Stimulated activated CD4-positive, alpha-beta T cell treated with anti-CD3 and anti-CD28 coated beads, Interleukin-1b, Interleukin-23, amount 100 ng/mL, for 1 hour (primary cell): ENCODE measurements at places on chromosomes 16 and 17.

GRCh38 chr16:4937782-4938682 is 1.1 kb upstream of the PPL start:
- no peak for DNase-seq

DNA sequence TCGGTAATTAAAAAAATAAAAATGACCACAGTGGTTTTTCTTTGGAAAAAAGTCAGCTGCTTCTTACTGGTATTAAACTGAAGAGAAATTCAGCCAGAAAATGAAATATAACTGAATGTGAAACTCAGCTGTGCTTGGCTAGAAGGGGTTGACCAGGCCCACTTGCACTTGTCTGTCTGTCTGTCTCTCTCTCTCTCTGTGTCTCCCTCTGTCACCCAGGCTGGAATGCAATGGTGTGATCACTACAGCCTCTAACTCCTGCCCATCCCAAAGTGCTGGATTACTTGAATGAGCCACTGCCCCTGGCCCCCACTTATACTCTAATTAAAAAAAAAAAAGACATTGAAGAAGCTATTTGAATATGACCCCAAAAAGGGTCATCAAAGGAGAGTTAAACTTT is 17.3 kb upstream of the AKAP1 start:
- DNase-seq, result no peak

DNA sequence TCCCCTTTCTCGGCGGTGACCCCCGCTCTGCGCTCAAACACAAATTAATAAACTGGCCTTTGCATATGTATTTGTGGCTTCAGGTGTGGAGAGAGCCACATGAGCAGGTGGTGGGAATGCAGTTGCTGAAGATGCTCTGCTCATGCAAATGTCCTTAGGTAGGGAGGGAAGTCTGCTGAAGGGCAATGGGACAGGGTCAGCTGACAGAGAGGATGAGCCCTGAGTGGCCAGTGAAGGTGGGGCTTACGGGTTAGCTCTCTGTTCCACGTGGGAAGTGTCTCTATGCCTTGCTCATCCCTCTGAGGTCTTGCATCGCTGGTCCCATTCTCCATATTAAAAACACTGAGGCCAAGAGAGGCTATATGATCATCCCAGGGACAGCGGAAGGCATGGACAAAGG is 74.2 kb upstream of the CCL1 start:
- DNase-seq, result no peak

GRCh38 chr17:59230764-59231163 is 10.5 kb downstream of the GDPD1 start:
- no peak for DNase-seq

DNA sequence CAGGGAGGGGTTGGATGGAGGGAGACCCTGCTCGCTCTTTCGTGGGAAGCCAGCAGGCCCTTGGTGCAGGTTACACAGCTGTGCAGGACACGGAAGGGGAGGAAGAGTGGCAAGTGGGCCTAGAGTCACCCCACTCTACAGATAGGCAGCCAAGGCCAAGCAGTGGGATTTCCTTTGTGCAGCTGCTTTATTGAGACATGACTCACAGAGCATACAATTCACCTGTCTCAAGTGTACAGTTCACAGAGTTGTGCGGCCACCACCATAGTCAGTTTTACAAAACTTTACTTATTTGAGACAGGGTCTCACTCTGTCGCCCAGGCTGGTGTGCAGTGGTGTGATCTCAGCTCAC is 91.2 kb upstream of the CIBAR2 start:
- no peak for DNase-seq

- no peak for DNase-seq
Measured at GRCh38 chr17:48442819-48443218, 12.8 kb upstream of the SKAP1 start.

- no peak for DNase-seq
Measured at GRCh38 chr17:79844869-79845600, 5.8 kb upstream of the CBX4 start.

DNA sequence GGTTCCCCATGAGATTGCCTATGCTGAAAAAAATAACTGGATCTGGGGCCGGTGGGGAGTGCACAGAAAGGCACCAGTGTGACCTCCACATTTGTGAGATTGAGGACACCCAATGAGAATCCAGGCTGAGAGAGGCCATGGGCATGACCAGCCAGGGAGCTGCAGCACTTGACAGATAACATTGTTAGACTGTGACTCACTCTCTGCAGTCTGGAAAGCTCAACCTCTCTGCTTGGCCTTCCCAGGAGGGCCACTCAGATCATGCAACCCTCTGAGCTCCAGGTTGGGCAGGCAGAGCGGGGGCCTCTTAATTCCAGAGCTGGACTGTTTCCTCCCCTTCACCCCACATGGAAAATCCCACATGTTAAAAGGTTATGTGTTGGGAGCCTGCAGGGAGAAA is 30.1 kb downstream of the FZD2 start:
- DNase-seq, result no peak

GRCh38 chr16:386641-387156 is 4.9 kb upstream of the PGAP6 start:
- no peak for DNase-seq

GRCh38 chr17:65588181-65588808 is 26.8 kb upstream of the AXIN2 start:
- DNase-seq, result no peak

GRCh38 chr16:5510819-5511370 is 413.3 kb upstream of the EEF2KMT start:
- no peak for DNase-seq

GRCh38 chr17:17062866-17063265 is 20.6 kb downstream of the MPRIP start:
- no peak for DNase-seq

DNA sequence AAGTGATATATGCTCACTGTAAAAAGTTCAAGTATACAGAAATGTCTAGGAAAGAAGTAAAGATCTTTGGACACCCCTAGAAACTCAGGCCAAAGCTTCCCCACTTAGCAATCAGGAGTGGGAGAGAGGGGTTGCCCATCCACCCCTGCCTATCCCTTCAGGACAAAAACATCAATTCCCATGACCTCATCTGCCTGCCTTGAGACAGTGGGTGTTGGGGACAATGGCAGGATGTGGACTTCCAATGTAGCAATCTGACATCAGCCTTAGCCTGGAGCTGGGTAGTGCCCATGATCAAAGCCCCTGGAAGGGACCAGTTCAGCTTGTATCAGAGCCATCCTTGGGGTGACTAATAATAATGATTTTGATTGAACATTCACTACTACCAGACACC is 18.1 kb downstream of the ITPRIPL2 start:
- no peak for DNase-seq

GRCh38 chr16:68005211-68005610 is 5.9 kb upstream of the DPEP2 start:
- DNase-seq, result no peak

GRCh38 chr17:79979816-79980215 is 55.9 kb downstream of the TBC1D16 start:
- DNase-seq, result no peak

GRCh38 chr16:12240036-12240435 is 263.5 kb downstream of the SNX29 start:
- DNase-seq, result no peak

- DNase-seq, result no peak
Measured at GRCh38 chr17:8746501-8747236, 2.0 kb upstream of the CCDC42 start.

DNA sequence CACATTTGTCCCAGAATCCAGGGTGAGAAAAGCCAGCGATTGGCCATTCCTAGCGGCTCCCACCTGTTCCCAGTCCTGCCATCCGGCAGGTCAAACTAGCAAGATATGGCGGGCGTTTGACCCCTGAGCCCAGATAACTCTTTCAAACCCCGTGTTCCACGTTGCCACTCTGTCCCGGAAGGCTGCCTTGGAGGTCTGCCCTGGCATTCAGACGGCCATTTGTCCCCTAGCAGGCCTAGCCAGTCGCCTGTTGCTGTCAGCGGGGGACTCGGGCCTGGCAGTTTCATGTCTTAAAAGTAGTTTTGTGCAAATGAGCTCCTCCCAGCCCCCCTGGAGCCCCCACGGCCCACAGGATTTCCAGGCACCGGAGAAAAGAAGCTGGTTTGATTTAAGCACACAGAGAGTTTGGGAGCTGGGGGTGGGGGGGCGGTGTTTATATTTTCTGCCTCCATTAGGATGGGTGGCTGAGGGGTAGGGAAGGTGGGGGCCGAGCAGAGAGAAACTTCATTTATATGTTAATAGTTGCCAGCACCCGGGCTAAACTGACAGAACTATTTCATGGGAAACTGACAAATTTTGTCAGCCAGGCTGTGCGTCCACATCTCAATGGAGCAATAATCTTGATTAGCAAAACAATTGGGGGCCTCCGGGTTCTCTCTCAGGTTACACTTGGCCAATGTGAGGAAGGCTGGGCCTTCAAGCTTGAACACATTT is 240.9 kb upstream of the SALL1 start:
- no peak for DNase-seq

DNA sequence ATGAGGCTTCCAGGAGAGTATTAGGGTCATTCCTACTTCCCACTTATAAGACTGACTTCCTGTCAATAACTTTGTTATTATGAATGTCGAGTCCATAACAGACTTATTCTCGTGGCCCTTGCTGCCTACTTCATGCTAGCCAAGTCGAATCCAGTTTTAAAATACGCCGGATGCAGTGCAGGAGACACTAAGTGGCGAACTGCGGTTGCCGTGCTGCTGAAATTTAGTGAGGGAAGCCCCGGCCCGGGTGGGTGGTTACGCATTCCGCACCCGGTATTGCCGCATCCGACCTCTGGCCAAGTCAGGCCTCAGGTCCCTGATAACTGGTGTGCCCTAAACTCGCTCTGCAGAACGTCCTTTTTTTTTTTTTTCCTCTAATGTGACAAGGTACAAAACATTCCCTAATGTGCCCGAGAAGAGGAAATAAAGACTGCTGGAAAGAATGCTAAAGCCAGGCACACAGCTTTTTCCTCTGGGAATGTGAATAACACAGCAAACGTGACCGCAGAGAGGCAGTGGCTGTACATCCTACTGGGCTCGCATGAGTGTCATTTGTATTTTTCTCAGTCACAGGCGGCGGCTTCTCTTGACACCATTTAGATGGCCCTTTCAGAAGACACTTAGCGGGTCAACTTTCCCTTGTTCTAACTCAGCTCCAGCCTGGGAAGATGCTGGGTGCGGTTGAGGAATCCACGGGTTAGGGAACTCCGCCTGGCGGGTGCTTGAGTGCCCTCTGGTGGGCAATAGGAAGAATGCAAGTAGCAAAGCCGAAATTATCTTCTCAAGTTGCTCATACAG is 7.1 kb upstream of the AKTIP start:
- DNase-seq, result peak; percentile 17

GRCh38 chr16:50717091-50717490 is 23.7 kb downstream of the NOD2 start:
- DNase-seq, result no peak

GRCh38 chr16:68194251-68194650 is 41.7 kb downstream of the ESRP2 start:
- no peak for DNase-seq

GRCh38 chr17:933312-934073 is 46.1 kb downstream of the NXN start:
- no peak for DNase-seq

GRCh38 chr16:88628512-88628974 is 9.8 kb upstream of the IL17C start:
- no peak for DNase-seq

DNA sequence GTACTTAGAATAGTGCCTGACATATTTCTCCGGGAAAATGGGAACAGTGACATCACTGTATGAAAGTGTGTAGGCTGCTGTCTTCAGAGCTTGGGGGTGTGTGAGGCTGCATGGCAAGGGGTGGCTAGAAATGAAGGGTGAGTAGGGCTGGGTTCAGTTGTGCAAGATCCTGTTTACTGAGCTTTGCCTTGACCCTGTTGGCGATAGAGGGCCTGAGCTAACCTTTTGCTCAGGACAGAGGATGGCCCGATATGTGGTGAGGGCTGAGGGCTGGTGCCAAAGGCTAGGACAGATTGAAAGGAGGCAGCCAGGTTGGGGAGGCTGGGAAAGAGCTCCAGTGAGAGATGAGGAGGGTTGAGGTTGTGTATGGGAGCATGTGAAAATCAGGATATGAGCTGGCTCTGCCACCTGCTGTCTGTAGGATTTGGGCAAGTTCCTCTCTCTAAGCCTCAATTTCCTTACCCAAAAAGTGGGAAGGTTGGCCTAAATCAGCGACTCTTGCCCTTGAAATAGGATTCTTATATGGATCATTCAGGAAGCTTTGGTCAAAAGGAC is 6.0 kb upstream of the CCL1 start:
- no peak for DNase-seq

DNA sequence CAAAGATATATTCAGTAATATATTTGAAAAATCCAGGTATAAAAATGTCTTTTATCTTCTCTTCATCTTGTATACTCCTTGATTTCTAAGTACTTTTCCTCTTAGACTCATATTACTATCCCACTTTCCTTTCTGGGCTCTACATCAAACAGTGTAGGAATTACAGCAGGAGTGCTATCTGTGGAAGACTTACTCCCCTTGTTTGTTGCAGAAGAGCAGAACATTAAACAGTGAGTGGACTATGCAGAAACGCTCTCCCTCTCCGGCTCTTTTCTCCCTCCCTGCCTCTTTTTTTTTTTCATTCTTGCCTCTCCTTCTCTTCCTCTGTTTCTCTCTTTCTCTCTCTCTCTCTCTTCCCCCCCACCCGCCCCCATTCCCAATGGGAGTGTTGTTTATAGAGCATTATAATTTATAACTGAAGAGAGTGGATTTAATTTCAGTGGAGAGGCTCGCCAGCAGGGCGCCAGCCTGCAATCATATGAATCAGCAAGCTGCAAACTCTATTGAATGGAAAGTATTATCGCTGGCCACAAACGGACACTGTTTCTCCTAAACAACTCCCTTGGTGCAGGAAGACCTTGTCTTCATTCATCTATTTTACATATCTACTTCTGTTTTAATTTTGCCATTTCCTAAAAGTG is 242.3 kb upstream of the TBX2 start:
- DNase-seq, result no peak

GRCh38 chr17:50634224-50634914 is at the start of gene ABCC3:
Gene ABCC3 (plus strand): TSS chr17:50634881. CDS start chr17:50634937, 56 bp downstream.
- DNase-seq, result no peak

GRCh38 chr17:79739148-79740062 is 8.7 kb downstream of the ENPP7 start:
- no peak for DNase-seq

GRCh38 chr16:87560428-87561199 is 41.7 kb upstream of the JPH3 start:
- DNase-seq, result no peak

DNA sequence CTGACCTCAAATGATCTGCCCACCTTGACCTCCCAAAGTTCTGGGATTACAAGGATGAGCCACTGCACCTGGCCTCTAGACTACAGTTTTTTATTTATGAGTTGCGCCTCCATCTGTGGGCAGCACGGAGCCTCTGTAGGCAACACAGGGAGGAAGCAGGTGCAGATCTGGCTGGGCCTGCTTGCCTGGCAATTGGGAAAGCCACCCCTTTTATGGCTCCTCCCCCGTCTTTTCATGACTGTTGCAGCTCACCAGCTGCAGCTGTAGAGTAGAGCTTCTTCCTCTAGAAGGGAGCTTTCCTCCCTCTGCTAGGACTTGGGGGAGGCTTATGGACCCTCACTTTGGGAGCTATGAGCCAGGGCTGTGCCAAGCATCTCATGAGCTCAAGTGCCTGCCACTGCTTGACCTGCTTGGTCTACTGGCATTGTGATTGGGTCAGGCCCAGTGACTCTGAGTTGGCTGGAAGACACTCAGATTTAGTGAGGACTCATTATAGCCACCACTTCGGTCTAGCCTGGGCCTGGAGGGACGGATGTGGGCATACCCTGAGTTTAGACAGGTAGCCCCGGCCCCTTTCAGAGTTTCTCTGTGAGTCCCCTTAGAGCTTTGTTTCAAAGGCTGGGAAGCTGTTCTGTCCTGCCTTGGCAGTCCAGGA is 6.9 kb upstream of the SLC7A6 start:
- no peak for DNase-seq
